ENCODE measurements at places on chromosomes 1 and 21. TPM values are rescaled to one million over a fixed set of nuclear protein-coding genes. Genes with fewer than 3 reads are reported as not detected.

GRCh38 chr1:247102381-247102780, 1.8 kb downstream of the ZNF669 start:
- DNase-seq = no peak

GRCh38 chr1:72636631-72637030, 354.3 kb upstream of the NEGR1 start:
- no peak for DNase-seq

- no peak for DNase-seq
Measured at GRCh38 chr1:218266356-218266755, 18.7 kb upstream of the RRP15 start.

- no peak for DNase-seq
Measured at GRCh38 chr1:23461050-23461449, 22.9 kb downstream of the ASAP3 start.

GRCh38 chr1:3037281-3038040, 16.2 kb downstream of the ACTRT2 start:
- no peak for DNase-seq

GRCh38 chr1:200265881-200266280, 144.0 kb downstream of the ZNF281 start:
- DNase-seq = no peak

DNA sequence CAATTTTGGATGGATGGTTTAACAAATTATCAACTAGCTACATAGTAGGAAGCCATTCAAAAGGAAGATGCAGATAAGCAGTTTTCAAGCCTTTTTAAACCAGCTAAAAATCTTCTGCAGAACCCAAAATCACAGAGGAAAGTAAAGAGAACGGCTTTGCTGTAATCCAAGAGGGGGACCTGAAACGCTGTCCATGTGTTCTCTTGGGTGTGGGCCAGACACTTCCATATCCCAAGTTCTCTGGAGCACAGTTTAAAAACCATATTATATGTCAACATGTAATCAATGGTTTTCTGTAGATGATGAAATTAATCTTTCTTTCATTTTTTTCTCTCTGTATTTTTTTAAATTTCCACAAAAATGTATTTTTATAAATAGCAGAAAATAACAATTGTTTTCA, 90.5 kb downstream of the SELENOF start:
- no peak for DNase-seq

- DNase-seq = no peak
Measured at GRCh38 chr21:45376459-45377324, 28.3 kb upstream of the COL18A1 start.

- DNase-seq = no peak
Measured at GRCh38 chr1:225670806-225671733, 18.1 kb upstream of the ENAH start.

- no peak for DNase-seq
Measured at GRCh38 chr1:71861022-71861421, 421.3 kb downstream of the NEGR1 start.

GRCh38 chr21:42508371-42508770, 5.3 kb upstream of the SLC37A1 start:
- no peak for DNase-seq

GRCh38 chr1:56511364-56511763, 68.0 kb downstream of the PLPP3 start:
- DNase-seq = no peak

DNA sequence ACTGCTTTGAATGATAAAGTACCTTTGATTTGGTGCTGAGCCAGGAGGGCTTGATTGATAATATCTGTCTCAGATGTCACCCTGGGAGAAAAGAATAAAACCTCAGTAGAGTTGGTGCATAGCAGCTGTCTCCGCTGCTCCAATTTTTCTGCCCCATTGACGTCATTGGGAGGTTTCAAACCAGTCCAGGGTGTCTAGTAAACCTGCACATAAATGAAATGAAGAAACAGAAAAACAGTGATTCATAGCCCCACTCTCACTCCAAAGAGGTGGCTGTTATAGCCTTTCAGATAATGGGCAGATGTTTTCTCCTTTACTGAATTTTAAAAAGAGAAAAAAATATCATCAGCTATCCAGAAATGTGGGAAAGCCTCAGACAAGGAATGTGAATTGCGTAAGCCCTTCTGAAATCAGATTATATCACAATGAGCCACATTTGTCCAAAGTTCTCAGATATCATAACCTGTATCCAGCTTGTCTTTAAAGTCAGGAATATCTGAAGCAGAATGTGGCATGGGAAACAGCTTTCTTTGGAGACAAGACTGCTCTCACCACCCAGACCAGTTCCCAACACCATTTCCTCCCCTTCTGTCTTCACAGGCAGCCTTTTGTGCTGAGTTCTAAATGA, 351.3 kb upstream of the SGIP1 start:
- peak; percentile 66 for DNase-seq

DNA sequence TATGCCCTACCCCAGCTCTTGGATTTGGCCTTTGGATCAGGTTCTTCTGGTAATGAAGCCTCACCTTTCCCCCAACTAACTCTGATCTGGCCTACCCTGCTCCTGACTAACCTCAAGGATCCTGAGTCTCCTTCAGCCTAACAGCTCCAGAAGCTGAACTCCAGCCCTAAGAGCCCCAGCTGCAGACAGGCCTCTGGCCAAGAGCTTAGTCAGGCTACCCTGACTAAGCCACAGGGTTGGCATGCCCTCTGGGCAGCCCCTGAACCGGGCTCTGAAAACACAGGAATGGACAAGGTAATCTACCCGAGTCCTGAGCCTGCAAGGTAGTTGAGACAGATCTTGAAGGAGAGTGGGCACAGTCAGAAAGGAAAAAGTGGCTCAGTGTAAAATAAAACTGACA, 29.4 kb downstream of the COA7 start:
- DNase-seq = no peak

GRCh38 chr1:156006666-156007376, 13.9 kb downstream of the SSR2 start:
- DNase-seq = no peak

- no peak for DNase-seq
Measured at GRCh38 chr1:169538998-169539871, 47.0 kb downstream of the F5 start.

DNA sequence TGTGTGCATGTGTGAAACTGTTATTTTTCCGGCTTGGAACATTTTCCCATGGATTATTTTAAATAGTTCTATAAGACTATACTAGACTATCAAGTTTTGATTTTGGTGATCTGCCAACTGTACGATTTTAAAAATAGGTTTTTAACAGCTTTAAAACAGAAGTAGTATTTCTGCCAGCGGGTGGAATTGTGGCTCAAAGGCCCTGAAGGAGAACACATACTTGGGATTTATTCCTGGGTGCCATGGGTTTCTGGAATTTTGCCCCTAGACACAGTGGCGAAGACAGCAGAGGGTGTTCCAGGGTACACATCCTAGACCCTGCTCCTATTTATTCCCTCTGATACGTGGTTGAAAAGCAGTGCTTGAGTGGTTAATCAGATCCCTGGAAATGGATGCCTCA, 81.7 kb upstream of the IPO9 start:
- no peak for DNase-seq

GRCh38 chr21:39663066-39663465, 50.3 kb downstream of the B3GALT5 start:
- DNase-seq = no peak

DNA sequence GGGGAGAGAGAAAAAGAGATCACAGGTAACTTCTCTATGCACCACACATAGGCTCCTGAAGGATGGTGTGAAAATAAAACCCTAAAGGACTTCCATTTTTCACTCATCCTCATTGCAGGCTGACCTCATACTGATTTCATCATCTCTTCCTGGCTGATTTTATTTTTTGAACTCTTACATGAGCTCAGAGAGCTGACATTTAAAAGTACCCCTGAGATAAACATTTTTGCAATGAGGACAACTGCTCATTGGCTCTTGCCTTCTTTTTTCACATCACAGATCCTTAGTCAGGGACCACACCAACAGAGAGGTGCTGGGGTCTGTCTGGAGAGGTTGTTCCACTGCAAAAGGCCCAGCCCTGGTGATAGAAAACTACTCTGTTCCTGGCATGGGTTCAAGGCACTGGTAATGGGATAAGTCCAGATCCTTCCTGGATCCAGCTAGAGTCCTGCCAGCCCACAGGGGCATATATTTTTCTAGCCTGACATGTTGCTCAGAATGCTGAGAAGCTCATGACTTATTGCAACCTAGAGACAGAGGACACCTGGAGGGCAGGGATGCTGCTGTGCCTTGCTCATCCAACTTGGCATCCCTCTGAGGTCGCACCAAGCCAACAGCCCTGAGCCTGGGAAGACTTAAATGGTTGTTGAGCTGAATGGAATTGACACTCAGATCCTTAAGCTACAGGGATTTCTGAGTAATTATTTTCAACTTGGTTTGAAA, 360.0 kb downstream of the HHAT start:
- DNase-seq = no peak

- no peak for DNase-seq
Measured at GRCh38 chr1:44689447-44689765, 14.9 kb downstream of the ARMH1 start.

GRCh38 chr1:3287656-3288160, 166.8 kb upstream of the ARHGEF16 start:
- no peak for DNase-seq

DNA sequence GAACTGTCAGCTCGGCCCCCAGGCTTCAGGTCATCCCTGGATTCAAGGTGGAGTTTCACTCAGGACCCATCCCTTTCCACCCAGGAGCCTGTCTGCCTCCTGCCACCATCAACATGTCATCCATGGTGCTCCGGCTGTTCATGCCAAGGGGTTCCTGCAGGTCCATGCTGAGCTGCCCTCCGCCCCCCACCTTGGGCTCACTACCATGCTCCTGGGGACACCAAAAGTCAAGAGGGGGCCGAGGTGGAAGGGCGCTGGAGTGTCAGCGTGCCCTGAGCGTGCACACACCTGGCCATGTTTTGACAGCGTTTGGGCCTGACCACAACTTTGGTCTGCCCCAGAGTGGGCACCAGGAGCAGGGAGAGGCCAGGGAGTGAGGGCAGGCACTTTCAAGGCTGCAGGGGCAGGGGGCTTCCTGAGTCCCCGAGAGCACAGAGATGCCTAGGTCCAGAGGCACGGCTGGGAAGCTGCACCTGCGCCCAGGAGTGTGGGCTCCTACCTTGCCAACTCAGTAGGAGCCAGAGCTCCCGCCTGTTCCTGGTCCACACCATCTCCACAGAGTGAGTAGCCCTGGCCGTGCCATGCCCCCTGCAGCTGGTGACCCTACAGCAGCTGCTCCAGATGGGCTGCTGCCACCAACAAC, 639.6 kb upstream of the ZP4 start:
- DNase-seq = no peak

GRCh38 chr1:113142791-113143190, 69.8 kb downstream of the LRIG2 start:
- no peak for DNase-seq

- DNase-seq = peak; percentile 49
Measured at GRCh38 chr1:21669258-21670058, at the start of gene RAP1GAP. TSS of gene RAP1GAP (minus strand) at chr1:21669357. CDS start at chr1:21620032, 49,325 bp downstream.

BARHL2 gene
- not detected for total RNA-seq

TRAF5 gene
- 42.5 TPM for total RNA-seq

TMEM125 gene
- 0.12 TPM for total RNA-seq

HSD11B1 gene
- 22.4 TPM for total RNA-seq

HSD17B7 gene
- 29.3 TPM for total RNA-seq

FCGR2B gene
- total RNA-seq = not detected

SUSD4 gene
- total RNA-seq = 0.83 TPM

BSDC1 gene
- 32.1 TPM for total RNA-seq

CLDN17 gene
- total RNA-seq = not detected

RAB25 gene
- total RNA-seq = 0.56 TPM

AGMAT gene
- total RNA-seq = 15.2 TPM

KLHDC9 gene
- total RNA-seq = 1.2 TPM

TCHH gene
- not detected for total RNA-seq

ALX3 gene
- not detected for total RNA-seq

GLIS1 gene
- total RNA-seq = not detected

AMY1C gene
- not detected for total RNA-seq

S100A9 gene
- not detected for total RNA-seq

CFHR2 gene
- not detected for total RNA-seq

PLCH2 gene
- 8.9 TPM for total RNA-seq

AGO3 gene
- total RNA-seq = 25.3 TPM

DNAJC28 gene
- 0.75 TPM for total RNA-seq
